H7 (cell line): ENCODE measurements at places on chromosomes 2 and 18.

GRCh38 chr2:20072436-20073158 lies 21.2 kb upstream of the LAPTM4A start:
- no peak for DNase-seq

- no peak for DNase-seq
These were observed 631.5 kb downstream of the SUCLG1 start for GRCh38 chr2:83827618-83828017.

GRCh38 chr2:50438259-50438658 lies 593.7 kb downstream of the NRXN1 start:
- DNase-seq, result no peak

DNA sequence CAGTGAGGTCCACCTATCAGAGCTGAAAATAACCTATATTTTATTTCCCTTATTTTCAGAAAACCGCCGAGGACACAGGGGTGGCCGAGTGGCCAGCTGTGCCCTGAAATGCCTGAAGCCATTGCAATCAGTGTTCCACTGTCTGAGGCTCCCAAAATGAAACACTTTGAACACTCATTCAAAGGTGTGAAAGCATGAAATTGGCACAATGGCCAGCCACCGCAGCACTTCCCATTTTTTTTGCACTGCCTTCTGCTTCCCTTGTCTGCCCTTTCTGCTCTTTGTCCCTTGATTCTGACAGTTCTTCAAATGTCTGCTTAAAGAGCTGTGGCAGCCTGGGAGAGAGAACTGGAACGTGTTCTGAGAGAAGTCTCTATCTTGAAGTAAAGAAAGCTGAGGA lies 1127.5 kb upstream of the CELF4 start:
- DNase-seq, result no peak

DNA sequence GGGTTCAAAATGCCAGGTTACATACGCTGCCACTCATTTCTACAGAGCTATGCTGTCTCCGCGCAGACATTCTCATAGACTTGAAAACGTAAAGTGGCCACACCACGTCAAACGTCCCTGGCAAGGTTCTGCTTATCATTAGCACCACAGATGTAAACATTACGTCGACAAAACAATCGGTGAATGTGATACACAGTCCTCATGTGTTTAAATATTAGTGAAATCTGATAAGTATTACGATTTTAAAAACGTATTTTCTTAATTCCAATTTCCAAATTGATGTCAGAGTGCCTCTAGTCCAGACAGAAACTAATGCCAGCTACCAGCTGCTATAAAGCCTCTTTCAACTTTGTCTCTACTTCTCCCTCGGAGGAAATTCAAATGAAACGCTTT lies 1.2 kb downstream of the STK17B start:
- DNase-seq, result no peak

DNA sequence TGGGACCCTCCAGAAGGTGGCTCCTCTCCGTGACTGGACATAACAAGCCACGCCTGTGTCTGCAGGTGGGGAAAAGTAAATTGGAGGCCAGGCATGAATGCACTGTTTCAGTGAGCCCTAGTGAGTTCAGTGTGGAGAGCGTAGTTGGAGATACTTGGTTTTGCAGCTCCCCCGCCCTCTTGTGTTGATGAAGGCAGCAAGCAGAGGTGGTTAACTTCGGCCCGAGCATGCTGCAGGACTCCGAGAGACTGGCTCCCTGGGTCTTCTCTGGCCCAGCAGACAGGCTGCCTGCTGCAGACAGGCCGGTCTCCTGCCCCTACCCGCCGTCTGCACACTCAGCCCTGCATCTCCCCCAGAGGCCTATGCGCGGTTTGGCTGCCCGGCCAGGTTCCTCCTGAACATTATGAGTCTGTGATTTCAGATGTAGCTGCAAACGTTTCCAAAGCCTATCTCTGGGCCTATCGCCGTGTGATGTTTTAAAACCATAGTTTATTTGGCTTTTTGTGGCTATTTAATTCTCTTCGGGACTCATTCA lies 102.4 kb downstream of the LDLRAD4 start:
- DNase-seq, result peak; percentile 64

DNA sequence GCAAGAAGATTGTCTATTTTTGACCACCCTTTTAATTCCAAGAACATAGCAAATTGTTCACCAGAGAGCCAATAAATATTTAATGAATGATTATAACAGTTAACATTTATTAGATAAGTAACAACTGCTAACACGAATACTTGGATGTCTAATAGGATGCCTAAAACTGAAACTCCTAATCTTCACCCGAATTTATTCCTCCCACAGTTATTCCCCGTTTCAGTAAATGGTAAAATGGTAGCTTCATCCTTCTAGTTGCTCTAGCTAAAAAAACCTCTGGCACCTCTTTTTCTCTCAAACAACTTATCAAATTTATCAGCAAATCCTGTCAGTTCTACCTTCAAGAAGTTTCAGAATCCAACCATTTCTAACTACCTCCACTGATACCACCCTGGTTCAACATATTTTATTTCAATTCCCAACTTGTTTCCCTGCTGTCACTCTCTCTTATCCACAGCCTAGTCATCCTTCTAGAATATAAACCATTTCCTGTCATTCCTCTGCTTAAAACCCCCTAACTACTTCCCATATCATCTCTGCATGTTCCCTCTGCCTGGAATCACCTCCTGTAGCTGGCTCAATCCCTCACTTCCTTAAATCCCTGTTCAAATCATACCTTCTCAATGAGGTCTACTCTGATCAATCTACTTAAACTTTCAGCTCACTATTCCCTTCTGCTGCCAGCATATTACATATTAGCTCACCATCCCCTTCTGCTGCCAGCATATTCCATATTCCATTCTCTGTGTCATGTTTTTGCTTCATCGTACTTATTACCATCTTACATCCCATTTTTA lies 93.8 kb downstream of the ROCK2 start:
- DNase-seq, result no peak

GRCh38 chr18:78447211-78447610 lies 532.4 kb upstream of the SALL3 start:
- DNase-seq, result no peak

GRCh38 chr18:79855147-79855933 lies 57.6 kb downstream of the KCNG2 start:
- DNase-seq, result no peak

DNA sequence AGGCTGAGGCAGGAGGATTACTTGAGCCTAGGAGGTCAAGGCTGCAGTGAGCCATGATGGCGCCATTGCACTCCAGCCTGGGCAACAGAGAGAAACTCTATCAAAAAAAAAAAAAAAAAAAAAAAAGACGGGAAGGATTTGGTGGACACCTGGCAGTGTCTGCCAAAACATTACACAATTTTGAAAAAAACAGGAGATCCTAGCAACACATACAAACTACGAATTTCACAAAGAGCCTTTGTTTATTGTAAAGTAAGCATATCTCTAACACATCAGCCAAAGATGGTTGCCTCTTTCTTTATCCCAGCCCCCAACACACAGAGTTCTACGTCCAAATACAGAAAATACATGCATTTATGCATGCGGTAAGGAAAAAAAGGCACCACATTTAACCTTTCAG lies 7.6 kb downstream of the GPR45 start:
- DNase-seq, result no peak

- DNase-seq, result no peak
These were observed 218.5 kb downstream of the LDLRAD4 start for GRCh38 chr18:13437034-13437433.

DNA sequence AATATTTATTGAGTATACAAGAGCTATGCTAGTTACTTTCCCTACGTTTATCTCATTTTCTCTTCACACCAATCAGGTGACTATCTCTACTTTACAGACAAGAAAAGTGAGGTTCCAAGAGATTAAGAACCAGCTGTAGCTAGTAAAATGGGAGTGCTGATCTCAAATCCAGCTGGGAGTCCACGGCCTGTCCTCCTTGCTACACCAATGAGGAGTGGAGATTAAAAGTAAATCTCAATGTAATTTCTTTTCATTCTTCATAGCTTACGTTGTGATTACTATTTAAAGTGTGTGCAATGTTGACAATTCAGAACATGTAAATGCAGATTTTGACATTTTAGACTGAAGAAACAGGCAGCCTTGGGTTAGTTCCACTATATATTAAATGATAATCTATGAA lies 53.9 kb upstream of the NRP2 start:
- no peak for DNase-seq

DNA sequence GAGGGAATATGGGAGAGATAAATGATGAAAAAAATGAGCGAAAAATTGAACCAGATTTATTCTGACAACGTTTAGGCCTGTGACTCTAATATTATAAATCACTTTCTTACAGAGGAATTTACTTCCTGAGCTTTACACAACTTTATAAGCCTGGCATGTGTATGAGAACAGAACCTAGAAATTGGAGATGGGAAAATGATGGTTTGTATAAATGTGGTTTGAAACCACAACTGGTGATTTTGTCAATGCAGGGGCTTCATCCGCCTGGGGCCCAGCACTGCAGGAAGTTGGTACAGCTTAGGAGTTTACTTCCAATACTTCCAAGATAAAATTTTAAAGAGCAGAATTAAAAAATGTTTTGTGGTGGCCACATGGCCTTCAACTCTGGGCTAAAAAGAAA lies 82.3 kb downstream of the VAPA start:
- DNase-seq, result no peak

DNA sequence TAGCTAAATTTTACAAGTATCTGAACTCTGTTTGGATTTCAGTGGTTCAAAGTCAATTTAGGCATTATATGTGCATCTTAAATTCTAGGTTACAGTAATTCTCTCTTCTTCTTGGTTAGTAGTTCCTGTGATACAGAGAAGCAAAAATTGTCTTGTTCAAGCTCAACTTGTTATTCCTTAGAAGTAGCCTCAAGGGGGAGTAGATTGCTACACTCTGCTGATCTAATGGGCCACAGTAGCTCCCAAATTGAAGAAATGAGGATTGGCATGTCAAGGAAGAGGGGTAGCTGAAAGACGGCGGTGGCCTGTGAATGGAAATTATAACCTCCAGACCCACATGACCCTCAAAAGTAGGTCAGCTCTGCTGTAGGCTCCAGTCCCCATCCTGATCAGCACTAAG lies 334.7 kb downstream of the HRH4 start:
- DNase-seq, result no peak

DNA sequence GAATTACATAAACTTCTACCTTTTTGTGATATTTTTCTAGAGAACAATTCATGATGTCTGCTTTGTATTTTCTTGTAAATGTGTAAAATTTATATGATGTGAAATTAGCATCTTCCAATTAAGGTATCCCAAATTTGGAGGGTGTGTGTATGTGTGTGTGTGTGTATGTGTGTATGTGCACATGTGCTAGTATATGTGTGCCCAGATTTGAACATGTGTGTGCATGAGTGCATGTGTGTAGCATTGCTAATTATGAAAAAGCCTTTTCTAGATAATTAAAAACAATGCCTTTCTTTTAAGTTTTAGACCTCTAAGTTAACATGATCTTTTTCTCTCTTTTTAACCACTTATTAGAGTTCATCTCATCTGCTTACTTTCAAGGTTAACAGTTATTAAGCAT lies 208.0 kb upstream of the SPOPL start:
- no peak for DNase-seq

GRCh38 chr2:25009954-25010353 lies 31.9 kb upstream of the EFR3B start:
- no peak for DNase-seq

- DNase-seq, result no peak
These were observed 34.9 kb downstream of the OSBPL1A start for GRCh38 chr18:24362757-24363156.

- no peak for DNase-seq
These were observed 12.1 kb upstream of the RHOB start for GRCh38 chr2:20434588-20435294.

DNA sequence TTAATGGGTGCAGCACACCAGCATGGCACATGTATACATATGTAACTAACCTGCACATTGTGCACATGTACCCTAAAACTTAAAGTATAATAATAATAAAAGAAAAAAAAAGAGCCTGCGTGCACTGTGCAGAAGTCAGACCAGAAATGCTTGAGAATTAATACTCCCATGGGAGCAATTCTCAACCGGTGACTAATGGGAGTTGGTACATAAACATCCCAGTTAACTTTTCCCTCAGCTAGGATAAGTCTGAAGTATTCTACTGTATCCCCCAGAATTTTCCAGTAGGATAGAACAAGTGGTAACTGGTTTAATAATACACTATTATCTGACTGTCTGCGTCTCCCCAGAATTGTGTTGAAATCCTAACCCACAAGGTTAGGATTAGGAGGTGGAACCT lies 113.6 kb upstream of the COL5A2 start:
- no peak for DNase-seq

- peak; percentile 55 for DNase-seq
These were observed 126.8 kb downstream of the ACOXL start for GRCh38 chr2:110858993-110859701.

- peak; percentile 22 for DNase-seq
These were observed 21.9 kb upstream of the MCFD2 start for GRCh38 chr2:46937471-46937901.

DNA sequence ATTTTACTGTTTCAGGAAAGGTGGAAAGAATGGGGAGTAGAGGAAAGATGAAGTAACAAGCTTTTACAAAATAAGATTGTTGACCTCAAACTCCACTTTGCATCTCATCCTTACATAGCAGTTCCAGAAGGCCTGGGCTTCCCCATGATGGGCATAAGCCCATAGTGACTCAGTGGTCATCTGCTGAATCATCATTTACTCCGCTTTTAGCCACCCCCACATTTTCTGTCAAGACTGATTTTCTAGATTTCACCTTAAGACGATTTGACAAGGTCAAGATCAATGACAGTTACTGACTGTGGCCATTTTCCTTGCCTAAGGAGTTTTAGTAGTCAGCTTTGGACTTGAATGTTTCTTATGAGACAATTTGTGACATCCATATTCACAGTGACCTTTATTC lies 49.4 kb downstream of the PLEKHM3 start:
- no peak for DNase-seq

GRCh38 chr2:215138479-215138878 lies at the start of gene ABCA12:
Gene ABCA12 (minus strand): TSS chr2:215138626. CDS start chr2:215138208, 418 bp downstream.
- DNase-seq, result no peak

- DNase-seq, result no peak
These were observed 421.3 kb downstream of the NYAP2 start for GRCh38 chr2:225820826-225821225.

DNA sequence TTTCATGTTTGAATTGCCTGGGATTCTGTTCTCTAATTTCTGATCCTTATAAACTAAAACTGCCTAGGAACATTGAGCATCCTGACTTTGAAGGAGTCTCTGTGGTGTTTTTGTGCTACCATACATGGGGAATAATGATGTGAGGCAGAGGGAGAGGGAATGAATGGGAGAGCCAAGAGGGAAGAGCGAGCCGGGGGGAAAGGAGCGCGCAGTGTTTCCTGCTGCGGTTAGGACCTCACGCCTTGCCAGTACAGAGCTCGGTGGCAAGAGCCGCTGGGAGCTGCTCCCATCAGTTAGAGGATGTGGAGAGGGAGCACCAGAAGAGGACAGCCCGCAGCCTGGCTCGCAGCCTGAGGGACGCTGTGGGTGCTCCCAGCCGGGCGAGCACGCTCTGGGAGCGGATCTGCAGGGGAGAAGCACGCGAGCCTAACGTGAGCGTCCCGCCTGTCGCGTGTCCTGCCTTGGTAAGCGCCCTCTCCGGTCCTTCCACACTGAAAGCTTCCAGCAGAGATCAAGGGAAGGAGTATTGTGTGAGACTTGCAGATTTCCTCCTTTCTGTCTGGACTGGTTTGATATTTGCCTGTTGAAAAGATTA lies 114.7 kb downstream of the FAM210A start:
- DNase-seq, result peak; percentile 76

GRCh38 chr2:55771612-55772011 lies 78.0 kb upstream of the PNPT1 start:
- peak; percentile 32 for DNase-seq
